OCI-LY7 (cell line): ENCODE measurements at places on chromosomes 2 and 18. TPM values are rescaled to one million over a fixed set of nuclear protein-coding genes. Genes with fewer than 3 reads are reported as not detected.

The TMEM247 gene
- total RNA-seq: not detected in 2 replicates

The ABCB11 gene
- total RNA-seq: 0.04 TPM in 1 of 2 replicates, not detected in the other

The CDH7 gene
- not detected in 2 replicates for total RNA-seq

The SLC16A14 gene
- not detected in 2 replicates for total RNA-seq

The SOX11 gene
- total RNA-seq: 13.0 and 14.8 TPM in 2 replicates

The CACNB4 gene
- 0.37 and 0.76 TPM in 2 replicates for total RNA-seq

DNA sequence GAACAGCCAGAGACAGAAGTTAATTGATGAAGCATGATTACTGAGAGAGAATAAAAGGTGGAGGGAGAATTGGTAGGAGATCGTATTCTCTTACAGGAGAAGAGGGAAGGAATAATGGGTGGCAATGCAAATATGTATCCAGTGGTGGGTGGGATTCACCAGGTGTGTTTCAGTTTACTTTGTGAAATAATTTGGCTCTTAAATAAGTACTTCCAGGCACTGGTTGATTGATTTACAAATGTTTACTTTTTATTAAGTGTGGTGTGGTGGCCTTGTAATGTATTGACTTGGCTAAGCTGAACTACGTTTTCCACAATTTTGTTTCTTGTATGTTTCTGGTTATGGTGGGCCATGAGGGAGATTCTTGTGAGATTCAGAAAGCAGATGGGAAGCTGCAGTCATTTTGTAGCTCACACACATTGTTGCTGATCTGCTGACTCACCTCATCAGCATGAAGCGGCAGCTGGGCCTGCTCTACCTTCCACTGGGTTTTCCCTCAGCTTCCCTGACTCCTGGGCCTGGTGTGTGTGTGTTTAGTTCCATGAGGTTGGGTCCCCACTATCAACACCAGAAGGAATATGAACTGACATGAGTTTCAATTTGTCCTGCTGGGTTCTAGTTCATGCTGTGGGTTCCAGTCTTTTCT, 32.6 kb downstream of the MYL12B start:
- no peak for DNase-seq

DNA sequence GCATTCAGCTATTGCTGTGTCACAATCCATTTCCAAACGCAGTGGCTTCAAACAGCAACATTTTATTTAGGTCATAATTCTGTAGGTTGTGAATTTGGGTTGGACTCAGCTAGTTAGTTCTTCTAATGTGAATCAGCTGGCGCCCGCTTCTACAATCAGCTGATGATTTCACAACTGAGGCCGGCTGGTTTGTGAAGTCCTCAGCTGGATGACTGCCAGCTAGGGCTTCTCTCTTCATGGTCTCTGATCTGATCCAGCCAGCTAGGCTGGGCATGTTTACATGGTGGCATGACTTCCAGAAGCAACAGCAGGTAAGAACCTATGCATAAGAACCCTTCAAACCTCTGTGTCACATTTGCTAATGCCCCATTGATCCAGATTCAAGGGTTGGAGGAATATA, 172.0 kb downstream of the SLC4A10 start:
- no peak for DNase-seq

DNA sequence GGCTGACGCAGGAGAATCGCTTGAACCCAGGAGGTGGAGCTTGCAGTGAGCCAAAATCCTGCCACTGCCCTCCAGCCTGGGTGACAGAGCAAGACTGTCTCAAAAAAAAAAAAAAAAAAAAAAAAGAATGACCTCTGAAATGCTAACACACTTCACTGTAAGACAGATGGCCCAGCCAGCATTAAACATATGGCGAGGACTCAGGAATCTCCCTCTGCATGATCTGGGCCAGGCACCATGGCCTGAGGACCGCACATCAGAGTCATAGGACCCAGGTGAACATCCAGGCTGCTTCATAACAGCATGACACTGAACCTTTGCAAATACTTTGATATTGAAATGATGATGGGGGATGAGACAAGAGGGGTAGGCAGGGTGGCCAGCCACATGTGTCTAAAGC, 56.1 kb upstream of the DNMT3A start:
- no peak for DNase-seq

GRCh38 chr2:158994920-158995676, 26.7 kb downstream of the TANC1 start:
- DNase-seq: no peak

DNA sequence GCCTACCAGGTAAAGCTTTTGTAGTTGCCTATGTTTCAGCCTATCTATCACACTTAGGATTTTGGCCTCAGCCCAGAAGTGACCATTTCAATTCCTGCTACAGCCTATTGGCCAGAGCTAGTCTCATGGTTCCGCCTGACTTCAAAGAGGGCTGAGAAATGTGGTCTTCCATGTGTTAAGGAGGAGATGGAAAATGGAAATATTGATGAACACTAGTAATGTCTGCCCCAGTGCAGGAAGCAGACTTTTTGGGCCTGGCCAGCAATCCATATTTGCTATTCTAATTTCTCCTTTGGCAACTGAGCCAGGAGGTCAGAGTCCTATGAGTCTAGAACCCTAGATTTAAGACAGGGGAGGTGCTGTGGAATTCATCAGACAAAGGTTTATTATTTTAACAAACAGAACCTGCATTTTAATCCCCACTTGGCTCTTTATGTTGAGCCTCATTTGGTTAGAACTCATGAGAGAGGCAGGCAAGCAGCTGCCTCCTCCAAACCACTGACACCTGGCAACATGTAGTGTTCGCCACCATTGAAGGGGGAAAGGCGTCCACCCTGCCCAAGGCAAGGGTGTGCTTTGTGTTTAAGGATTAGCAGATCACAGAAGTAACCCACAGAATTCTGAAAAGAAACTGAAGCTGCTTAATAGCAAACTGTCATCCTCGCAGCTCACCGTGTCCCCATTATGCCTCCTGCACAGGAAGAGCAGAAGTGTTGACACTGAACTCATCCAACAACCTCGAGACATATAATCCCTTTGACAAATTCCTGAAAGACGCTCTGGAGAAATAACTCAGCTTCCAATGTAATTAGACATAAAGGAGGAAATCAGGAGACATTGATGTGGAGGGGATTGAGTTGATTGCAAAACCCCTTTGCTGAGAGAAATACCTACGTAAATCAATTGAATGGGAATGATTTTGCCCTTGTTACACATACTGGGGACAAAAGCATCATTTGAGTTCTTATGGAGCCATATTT, 47.7 kb upstream of the SCG2 start:
- DNase-seq: no peak

GRCh38 chr2:124264551-124265091, 239.5 kb downstream of the CNTNAP5 start:
- no peak for DNase-seq

- no peak for DNase-seq
Observed at GRCh38 chr2:108263401-108263800, 23.6 kb downstream of the SULT1C3 start.

GRCh38 chr2:202542142-202542541, 92.6 kb upstream of the FAM117B start:
- no peak for DNase-seq

- no peak for DNase-seq
Observed at GRCh38 chr2:72014831-72015230, 132.8 kb downstream of the CYP26B1 start.

DNA sequence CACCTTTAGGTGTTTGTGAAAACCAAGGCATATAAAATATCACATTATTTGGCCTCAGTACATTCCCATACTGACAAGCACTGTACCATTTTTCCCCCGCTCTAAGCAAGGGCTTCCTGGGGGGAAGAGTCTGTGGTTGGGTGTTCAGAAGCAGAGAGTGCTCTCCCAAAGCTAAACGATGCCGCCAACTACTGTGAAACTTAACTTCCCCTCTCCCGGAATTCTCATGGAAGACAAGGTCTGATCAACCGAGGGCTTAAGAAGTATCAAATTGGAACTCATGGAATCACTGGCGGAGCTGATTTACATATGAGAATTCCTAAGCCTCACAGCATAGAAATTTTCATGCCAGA, 433 bp upstream of the MFF start:
- no peak for DNase-seq
